Testis (tissue), 5 donors: ENCODE measurements at places on chromosomes 1 and 21.

DNA sequence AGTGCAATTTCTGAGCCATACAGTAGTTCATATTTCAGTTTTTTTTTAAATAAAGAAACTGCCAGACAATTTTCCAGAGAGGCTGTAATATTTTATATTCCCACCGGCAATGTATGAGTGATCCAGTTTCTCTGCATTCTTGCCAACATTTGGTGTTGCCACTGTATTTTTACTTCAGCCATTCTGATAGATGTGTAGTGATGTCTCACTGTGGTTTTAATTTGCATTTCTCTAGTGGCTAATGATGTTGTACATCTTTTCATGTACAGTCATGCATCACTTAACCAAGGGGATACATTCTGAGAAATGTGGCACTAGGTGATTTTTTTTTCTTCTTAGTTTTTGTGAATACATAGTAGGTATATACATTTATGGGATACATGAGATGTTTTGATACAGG lies 99.6 kb downstream of the CENPF start:
- no peak for DNase-seq

- DNase-seq, result no peak
Measured at GRCh38 chr1:208212893-208213292, 31.3 kb downstream of the PLXNA2 start.

DNA sequence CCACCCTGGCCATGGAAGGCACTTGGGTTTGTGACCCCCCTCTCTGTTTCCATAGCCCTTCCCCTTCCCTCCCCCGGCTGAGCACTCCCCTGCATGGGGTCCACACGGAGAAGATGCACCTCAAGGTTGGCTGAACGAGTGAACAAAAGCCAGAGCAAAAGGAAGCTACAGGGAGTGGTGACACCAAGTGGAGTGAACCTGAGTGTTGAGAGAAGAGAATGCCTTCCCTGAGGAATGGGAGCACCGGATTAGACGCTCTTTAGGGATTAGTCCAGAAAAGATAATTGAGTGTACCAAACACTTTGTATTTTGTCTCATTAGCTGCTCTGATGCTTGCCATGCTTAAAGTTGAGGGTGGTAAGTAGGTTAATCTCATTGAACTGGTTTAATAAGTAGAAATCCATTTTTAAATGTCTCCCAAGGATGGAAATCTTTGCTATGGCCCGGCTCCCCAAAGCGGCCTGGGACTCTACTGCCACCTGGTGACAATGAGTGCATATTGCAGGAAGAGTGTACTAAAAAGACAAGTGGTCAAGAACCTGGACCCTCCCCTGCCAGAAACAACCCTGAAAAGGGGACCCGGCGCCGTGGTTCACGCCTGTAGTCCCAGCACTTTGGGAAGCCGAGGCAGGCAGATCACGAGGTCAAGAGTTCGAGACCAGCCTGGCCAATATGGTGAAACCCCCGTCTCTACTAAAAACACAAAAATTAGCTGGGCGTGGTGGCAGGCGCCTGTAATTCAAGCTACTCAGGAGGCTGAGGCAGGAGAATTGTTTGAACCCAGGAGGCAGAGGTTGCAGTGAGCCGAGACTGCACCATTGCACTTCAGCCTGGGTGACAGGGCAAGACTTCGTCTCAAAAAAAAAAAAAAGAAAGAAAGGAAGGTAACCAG lies 150.6 kb upstream of the ZC3H12A start:
- peak; percentile 50 for DNase-seq

- no peak for DNase-seq
Measured at GRCh38 chr1:197692965-197693364, 82.3 kb downstream of the DENND1B start.

DNA sequence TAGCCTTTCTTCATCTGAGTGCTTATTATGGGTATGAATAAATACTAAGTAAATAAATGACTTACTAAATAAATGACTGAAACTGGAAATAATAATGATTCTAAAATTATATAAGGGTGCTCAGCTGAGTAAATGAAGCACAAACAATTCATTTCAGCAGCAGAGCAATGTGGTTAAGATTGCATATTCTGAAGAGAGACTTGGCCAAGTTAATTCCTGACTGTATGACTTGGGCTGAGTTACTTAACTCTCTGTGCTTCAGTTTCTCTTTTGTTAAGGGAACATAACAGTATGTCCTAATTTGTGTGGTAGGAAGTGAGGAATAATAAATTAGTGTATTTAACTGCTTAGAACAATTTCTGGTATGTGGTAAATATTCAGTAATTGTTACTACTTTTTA lies 19.1 kb downstream of the AGL start:
- DNase-seq, result no peak

- DNase-seq, result no peak
Measured at GRCh38 chr1:107232426-107232825, 91.6 kb downstream of the NTNG1 start.

- DNase-seq, result no peak
Measured at GRCh38 chr1:17065666-17066065, 11.8 kb upstream of the SDHB start.

DNA sequence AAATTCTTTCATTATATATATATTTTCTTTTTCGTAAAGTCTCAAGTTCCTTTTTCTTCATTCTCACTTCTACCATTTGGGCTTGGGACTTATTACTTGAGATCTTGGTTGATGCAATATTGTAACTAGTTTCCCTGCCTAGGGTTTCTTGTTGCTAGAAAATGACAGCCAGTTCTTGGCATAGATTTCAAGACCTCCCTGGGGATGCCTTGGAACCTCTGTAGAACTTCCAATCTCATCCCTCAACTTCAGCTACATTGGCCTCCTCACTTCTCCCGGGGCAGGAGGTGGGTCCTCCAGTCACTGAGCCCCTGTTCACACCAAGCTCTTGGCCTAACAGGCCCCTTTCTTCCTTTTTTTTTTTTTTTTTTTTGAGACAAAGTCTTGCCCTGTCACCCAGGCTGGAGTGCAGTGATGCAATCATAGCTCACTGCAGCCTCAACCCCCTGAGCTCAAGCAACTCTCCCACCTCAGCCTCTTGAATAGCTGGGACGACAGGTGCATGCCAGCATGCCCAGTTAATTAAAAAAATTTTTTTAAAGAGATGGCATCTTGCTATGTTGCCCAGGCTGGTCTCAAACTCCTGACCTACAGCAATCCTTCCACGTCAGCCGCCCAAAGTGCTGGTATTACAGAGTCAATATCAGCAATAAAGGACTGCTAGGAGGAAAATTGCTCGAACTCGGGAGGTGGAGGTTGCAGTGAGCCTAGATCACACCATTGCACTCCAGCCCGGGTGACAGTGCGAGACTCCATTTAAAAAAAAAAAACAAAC lies 33.1 kb downstream of the MAP3K7CL start:
- DNase-seq, result no peak

GRCh38 chr1:177080564-177080963 lies 83.9 kb downstream of the ASTN1 start:
- no peak for DNase-seq

- no peak for DNase-seq
Measured at GRCh38 chr1:192986110-192986747, 72.9 kb downstream of the UCHL5 start.

GRCh38 chr1:246516126-246516525 lies 9.0 kb upstream of the SMYD3 start:
- DNase-seq, result no peak

DNA sequence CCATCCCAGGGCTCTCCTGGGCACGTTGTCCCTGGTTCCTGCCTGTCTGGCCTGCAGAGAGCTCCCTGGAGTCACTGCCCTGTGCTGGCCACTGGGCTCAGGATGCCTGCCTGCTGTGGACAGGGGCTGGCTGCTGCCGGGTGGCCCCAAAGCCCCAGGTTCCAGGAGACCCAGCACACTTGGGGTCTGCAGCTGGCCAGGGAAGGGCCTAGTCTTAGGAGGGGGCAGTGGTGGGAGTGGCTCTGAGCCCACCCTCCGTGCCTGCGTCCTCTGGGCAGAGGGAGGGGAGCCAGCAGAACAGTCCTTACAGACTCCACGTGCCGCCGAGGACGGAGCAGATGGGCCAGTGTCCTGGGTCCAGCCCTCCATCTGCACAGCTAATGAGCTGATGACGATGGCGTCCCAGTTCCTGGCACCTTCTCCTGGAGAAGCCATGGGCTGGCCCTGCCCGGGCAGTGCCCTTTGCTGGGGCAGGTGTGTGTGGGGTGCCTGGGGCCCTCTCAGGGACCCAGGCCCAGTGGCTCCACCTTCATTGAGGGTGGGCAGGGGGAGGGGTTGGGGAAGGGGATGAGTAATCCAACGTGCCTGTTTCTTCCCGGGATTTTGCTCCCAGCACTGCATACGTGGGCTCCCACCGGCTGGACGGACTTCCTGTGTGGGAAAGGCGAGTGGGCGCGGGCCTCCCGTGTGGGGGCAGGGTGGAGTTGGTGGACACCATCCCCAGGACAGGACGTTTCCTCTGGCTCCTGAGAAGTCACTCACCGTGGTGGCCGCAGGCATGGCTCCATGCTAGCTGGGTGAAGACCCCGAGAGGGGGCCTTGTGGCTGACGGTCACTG lies 6.8 kb upstream of the PLCH2 start:
- DNase-seq, result no peak

- DNase-seq, result no peak
Measured at GRCh38 chr1:178328728-178329127, 168.0 kb downstream of the CLEC20A start.

DNA sequence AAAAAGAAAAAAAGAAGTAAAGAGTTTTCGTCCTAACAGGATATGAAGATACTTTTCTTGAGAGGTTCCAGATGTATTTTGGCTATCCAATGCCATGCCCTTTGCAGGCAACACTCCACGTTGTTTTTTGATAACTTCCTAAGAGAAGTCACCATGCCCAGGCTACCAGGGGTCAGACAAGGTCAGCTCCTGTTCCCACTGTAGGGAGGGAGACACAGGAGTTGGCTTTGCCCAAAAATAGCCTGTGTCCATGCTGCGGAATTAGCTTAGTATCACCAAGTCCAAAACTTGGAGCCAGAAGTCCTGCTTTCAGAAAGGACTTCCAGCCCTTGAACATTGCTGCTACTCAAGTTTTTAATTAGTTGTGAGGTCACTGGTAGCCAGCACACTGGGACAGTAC lies 62.1 kb upstream of the NRIP1 start:
- no peak for DNase-seq

GRCh38 chr1:228416217-228416933 lies at the start of gene TRIM17:
TSS of gene TRIM17 (minus strand) at chr1:228416861. CDS start at chr1:228415072, 1,789 bp downstream.
- DNase-seq, result no peak

- peak; percentile 20 for DNase-seq
Measured at GRCh38 chr1:37009521-37009920, 24.8 kb downstream of the GRIK3 start.

GRCh38 chr1:197744979-197745378 lies 30.3 kb downstream of the DENND1B start:
- no peak for DNase-seq

- DNase-seq, result no peak
Measured at GRCh38 chr1:165364568-165365133, 8.1 kb upstream of the LMX1A start.

GRCh38 chr1:44077421-44077820 lies 41.2 kb upstream of the KLF17 start:
- no peak for DNase-seq

GRCh38 chr1:26923711-26924110 lies 2.2 kb downstream of the NUDC start:
- no peak for DNase-seq

DNA sequence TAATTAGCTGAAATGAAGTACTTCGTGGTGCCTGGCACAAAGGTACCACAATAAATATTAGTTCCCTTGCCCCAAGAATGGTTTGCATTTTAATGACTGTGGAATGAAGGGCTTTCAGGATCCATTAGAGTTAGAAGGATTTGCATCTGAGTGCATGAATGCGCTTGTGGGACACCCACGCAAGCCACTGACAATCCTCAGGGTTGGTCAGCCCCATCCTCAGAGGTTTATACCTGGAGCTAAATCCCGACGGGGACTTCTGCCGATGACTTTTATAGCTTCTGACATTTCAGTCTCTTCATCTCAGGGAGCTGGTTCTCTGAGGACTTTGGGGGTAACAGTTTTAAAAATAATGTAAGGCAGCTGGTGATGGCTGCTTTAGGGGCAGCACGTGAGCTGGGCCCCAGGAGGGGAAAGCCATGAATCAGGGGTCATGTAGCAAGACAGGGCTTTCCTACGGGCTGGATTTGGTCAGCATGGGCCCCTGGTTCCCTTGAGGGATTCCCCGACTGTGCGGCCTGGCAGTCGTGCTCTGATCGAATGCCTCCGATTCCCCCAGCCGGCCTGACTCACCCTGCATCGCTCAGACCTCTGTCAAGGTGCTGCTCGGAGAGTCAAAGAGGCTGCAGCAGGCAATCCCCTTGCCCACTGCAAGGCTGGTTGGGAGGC lies 20.8 kb upstream of the IL10 start:
- no peak for DNase-seq

GRCh38 chr21:27534206-27534605 lies 567.3 kb upstream of the ADAMTS5 start:
- no peak for DNase-seq

DNA sequence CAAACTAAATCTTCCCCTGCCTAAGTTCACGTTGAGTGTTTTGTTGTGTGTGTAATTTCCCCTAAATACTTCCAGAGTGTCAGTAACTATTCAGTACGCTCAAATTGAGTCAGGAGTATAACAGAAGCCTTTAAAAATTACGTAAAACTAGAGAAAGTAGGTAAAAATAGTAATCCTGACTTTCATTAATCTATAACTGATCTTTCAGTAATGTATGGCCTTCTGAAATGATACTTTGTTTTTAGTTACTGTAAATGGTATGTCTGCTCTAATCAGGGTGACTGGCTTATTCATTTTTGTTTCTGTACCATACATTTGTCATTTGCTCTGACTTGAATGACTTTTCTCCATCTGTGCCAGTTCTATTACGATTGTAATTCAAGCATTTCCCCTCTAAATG lies 29.4 kb downstream of the MIER1 start:
- DNase-seq, result no peak

DNA sequence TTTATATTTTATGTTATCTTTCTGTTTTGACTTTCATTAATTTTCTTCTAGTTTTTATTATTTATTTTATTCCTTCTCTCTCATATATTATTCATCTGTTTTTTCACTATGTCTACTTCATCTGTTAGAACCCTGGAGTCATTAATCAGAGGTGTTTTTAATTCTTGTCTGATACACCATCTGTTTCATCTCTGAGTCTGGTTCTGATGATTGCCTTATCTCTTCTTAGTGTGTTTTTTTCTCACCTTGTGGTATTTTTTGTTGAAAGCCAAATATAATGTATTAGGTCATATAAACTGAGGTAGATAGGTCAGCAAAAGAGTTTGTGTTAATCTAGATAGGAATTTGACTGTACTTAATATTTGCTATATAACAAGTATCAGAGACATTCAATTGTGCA lies 1005.7 kb upstream of the NCAM2 start:
- no peak for DNase-seq

DNA sequence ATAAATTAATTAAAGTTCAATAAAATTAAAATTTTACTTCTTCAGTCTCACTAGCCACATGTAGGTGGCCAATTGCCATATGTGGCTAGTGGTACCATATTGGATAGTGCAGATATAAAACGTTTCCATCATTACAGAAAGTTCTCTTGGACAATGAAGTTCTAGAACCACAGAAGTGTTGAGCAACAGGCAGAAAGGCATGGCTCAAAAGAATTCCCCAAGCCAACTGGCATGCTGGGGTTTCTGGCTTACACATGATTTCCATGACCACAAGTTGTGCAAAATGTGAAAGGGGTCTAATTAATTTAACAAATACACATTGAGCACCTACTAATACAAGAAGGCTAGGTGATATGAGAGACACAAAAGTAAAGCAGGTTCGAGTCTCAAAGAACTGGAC lies 72.2 kb upstream of the CDC42BPA start:
- no peak for DNase-seq

- DNase-seq, result no peak
Measured at GRCh38 chr1:97841338-97841737, 79.5 kb downstream of the DPYD start.

- no peak for DNase-seq
Measured at GRCh38 chr1:61322769-61323168, 240.4 kb downstream of the NFIA start.
